Left renal cortex interstitium (tissue), 4 donors: ENCODE measurements at places on chromosomes 6 and 20. TPM values are rescaled to one million over a fixed set of nuclear protein-coding genes. Genes with fewer than 3 reads are reported as not detected.

GRCh38 chr6:47096211-47096895 is 54.2 kb upstream of the ADGRF1 start:
- DNase-seq = no peak

DNA sequence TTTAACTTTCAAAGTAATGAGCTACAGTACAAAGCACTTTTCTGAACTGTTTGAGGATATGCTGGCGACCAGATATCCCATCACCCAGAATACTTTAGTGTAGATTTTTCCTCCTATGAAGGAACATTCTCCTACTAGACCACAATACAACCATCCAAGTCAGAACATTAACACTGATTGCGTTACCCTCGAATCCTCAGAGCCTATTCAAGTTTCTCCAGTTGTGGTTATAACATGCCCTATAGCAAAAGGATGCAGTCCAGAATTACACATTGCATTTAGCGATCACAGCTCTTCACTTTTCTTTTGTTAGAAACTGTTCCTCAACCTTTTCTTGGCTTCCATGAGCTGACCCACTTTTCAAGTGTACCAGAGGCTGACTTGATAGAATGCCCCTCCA is 87.4 kb upstream of the SOX4 start:
- DNase-seq = no peak

Gene NEURL2
- polyA plus RNA-seq = 10.5 TPM

Gene PDE10A
- 17.5 TPM for polyA plus RNA-seq

GRCh38 chr6:113654396-113654795 is 202.7 kb upstream of the MARCKS start:
- no peak for DNase-seq

GRCh38 chr6:151850479-151851003 is 43.1 kb downstream of the ESR1 start:
- no peak for DNase-seq

DNA sequence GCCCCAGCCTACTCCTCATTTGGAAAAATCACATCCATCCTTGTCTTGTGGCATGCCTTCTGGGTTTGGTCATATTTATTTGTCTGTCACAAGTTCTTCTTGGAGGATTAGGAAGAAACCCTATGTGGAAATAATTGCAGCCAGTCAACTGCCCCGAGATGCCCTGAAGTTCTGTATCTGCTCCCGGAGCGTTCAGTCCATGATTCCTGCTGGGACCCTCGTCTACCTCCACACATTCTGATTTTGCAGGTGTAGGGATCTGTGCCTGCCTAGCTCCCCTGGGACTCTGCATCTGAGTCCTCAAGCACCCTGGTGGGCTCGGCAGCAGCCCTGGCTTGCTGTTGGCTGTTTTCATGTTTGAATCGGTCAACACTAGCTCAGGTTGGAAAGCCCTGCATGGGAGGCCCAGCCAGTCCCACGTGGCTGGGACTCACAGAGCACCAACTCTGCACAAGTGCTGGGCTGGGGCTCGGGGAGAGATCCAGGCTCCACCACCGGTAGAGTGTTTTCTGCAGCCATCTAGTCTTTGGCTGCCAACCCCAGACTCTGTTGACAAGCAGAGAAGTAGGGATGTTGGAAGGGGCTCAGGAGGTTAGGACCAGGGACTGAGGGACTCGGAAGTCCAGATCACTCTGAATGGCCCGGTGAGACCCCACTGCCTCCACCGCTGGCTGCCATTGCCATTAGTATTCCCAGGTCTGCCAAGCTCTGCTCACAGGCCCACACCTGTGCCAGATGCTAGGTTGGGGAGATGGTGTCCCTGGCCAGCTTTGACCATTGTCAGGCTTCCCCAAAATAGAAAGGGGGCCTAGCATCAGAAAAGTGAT is 183.5 kb upstream of the CST7 start:
- no peak for DNase-seq

Gene ARG1
- polyA plus RNA-seq = 0.96 TPM

DNA sequence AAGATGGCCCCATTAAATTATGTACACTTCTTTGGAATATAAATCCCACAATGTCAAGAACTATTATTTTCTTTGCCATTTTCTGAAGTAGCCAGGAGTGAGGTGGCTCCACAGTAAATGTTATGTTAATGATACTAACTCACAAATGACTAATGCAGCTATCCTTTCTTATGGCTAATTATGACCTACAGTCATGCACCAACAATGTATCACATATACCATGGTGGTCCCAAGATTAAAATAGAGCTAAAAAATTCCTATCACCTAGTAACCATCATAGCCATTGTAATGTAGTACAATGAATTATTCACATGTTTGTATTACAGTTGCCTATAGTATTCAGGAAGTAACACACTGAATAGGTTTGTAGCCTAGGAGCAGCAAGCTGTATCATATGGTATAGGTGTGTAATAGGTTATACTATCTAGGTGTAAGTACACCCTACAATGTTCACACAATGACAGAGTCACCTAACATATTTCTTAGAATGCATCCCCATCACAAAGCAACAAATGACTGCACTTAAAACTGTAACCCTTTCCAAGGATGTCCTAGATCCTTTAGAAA is 15.3 kb downstream of the ECHDC1 start:
- DNase-seq = no peak

- no peak for DNase-seq
Observed at GRCh38 chr20:60587986-60588385, 629.8 kb downstream of the CDH26 start.

GRCh38 chr20:50958615-50959542 is at the start of gene MOCS3:
MOCS3 (plus strand) TSS chr20:50958818; CDS start chr20:50958843, 25 bp downstream.
- DNase-seq = peak; percentile 88

Gene PEX3
- polyA plus RNA-seq = 40.4 TPM

Gene TMEM200A
- polyA plus RNA-seq = 23.6 TPM

- no peak for DNase-seq
Observed at GRCh38 chr6:8065519-8065911, 1.3 kb upstream of the BLOC1S5 start.

Gene FAM209A
- not detected for polyA plus RNA-seq

GRCh38 chr6:161091972-161092701 is 100.6 kb downstream of the MAP3K4 start:
- no peak for DNase-seq

DNA sequence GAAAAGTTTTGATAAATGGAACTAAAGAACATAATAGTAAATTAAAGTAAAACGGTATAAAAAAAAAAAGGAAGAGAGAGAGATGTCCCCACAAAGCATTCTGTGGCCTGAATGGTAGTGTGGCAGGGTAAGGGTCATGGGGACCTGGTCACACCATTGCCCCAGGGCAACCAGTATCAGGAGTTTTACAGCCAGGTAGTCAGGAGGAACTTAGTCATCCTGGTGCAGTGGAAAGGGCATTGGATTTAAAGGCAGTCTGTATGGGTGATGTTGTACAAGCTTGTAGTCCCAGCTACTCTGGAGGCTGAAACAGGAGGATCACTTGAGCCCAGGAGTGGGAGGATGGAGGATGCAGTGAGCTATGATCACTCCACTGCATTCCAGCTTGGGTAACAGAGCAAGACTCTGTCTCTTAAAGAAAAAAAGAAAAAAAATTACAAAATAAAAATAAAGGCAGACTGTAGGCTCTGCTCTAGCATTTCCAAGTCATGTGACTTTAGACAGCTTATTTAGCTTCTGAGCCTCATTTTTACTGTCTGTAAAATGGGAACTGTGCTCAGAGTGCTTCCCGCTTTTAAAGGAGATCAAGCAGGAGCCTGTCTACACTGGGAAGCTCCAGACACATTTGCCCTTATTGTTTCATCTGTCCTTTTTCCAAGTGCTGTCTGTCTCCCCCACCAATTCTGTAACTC is 112.8 kb upstream of the ARMC2 start:
- no peak for DNase-seq

Gene RAET1G
- 0.90 TPM for polyA plus RNA-seq

Gene QKI
- 181 TPM for polyA plus RNA-seq

DNA sequence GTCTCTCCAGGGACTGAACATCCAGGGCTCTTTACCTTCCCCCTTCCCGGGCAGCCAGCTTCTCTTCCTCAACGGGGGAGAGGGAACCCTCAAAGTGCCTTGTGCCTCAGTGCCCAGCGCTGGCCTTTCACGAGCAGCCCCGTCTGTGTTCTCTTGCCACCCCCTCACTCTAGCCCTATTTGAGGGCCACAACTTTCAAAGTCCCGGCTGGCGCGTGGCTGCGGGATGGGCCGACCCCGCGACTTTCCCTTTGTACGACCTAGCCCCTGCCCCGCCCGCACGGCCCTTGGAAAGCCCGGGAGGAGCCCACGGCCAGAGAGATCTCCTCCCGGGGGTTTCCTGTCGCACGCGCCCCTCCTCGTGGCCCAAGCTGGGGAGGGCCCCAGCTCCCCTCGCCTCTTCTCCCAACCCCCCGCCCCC is 559 bp downstream of the SCRT2 start:
- DNase-seq = no peak

Gene BTNL2
- 1.8 TPM for polyA plus RNA-seq

GRCh38 chr6:120918137-120918536 is 416.1 kb downstream of the TBC1D32 start:
- DNase-seq = no peak

Gene CDK5RAP1
- 30.4 TPM for polyA plus RNA-seq

GRCh38 chr20:58880994-58881752 is 28.7 kb downstream of the GNAS start:
- no peak for DNase-seq

- DNase-seq = no peak
Observed at GRCh38 chr20:59657459-59658046, 53.2 kb downstream of the PHACTR3 start.

Gene SLC18B1
- polyA plus RNA-seq = 33.4 TPM

- peak; percentile 28 for DNase-seq
Observed at GRCh38 chr6:132153221-132153898, 202.2 kb upstream of the CCN2 start.

DNA sequence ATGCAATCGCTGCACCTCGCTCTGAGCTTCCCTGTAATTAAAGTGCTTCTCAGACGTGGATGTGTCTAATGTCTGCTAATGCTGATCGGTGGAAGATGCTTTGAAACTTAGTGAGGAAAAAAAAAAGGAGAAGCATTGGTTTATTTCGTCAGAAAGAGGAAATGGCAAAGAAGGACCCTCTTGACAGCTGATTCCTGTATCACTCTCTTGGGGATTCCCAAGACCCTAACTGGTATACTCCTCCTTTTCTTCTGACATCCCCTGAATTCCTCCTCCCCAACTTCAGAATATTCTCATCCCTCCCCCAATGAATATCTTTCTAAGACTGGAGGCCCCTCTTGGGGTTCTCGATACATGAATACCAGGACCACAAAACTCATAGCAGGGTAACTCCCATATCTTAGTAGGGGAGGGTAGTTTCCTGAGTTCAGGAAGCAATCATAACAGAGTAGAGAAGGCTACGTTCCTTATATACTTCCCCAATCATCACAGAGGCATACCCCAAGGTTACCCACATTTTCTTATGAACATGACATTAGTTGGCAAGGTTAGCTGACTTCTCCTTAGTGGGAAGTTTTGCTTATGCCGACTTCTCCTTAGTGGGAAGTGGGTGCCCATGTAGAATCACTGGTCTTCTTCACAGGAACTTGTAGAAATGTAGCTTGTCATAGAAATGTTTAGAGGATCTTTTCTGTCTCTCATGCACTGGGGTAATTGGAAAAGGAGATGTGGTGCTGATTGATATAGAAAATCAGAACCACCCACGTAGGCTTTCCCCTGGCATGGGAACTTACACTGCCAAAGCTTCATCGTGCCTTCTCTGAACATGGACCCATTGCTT is 63.8 kb upstream of the ATXN1 start:
- DNase-seq = no peak

Gene RBPJL
- polyA plus RNA-seq = not detected

Gene C20orf144
- 0.44 TPM for polyA plus RNA-seq

DNA sequence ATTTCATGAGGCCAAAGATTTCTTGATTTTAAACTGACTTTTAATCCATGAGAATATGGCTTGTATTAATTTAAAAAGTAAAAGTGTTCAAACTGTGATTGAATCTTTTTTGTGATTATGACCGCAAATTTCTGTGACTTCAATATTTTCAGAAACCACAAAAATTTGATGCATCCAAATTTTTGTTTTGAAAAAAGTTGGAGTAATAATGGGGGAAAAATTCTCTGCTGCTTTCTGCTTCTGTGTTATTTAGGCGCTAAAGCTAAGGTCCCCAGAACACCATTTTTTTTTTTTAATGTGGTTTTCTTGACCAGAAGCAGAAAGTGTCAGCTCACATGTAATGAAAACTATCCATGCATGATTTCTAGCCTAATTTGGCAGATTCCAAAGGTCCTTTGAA is 65.3 kb downstream of the GRIK2 start:
- DNase-seq = no peak

Gene PTCRA
- polyA plus RNA-seq = 0.46 TPM

DNA sequence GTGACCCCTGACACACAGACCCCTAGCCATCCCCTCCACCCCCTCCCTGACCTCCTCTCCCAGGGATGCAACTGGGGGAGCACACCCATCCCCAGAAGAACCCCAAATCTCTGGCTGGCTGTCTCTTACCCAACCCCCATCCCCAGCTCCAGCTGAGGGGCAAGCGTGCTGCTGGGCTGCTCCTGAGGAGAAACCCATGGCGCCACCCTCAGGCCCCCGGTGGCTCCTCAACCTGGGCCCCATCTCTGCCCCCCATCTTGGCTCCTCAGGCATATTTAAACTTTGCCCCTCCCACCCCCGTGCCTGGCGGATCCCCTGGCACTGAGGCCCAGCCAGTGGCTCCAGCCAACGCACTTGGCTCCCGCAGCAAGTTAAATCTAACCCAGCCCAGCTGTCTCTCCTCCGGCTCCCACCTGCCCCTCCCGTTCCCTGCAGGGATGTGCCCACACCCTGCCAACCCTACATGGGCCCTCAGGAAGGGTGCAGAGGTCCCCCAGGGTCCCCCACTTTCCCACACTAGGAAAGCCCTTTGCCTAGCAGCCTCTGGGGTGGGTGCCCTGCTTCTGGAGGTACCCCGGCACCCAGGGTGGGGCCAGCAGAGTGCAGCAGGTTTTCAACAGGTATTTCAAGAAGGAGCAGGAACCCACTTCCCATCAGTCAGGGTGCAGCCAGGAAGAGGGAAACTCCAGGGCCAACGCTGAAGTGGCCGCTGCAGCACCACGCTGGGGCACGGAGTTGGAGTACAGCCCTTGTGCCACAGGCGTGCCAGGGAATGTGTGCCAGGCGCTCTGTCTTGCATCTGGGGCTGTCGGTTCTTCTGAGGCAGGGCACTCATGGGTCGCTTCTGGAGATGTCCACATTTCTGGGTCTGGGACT is 5.3 kb upstream of the OSBPL2 start:
- DNase-seq = no peak
